ENCODE measurements at places on chromosomes 2 and 18.

- no peak for DNase-seq
Observed at GRCh38 chr18:79608535-79608934, 71.1 kb upstream of the CTDP1 start.

GRCh38 chr2:80009211-80009610 is 295.3 kb downstream of the LRRTM1 start:
- no peak for DNase-seq

DNA sequence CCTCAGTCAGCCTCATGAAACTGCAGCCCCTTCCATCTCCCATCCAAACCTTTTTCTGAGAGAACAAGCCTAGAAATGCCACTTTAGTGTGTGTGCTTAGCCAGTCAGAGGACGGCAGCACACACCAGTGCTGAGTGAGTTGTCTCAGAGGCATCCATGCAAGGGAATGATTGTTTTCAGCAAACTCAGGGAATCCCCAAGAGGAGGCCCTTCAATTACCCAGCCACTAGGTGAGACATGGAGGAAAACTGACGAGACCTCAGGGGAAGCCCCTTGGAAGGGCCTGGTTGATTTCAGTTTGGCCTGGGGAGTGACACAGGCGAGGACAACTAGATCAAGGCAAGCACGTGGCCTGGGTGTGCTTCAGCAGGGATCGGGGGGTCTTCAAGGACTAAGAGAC is 49.7 kb downstream of the APOB start:
- DNase-seq, result no peak

DNA sequence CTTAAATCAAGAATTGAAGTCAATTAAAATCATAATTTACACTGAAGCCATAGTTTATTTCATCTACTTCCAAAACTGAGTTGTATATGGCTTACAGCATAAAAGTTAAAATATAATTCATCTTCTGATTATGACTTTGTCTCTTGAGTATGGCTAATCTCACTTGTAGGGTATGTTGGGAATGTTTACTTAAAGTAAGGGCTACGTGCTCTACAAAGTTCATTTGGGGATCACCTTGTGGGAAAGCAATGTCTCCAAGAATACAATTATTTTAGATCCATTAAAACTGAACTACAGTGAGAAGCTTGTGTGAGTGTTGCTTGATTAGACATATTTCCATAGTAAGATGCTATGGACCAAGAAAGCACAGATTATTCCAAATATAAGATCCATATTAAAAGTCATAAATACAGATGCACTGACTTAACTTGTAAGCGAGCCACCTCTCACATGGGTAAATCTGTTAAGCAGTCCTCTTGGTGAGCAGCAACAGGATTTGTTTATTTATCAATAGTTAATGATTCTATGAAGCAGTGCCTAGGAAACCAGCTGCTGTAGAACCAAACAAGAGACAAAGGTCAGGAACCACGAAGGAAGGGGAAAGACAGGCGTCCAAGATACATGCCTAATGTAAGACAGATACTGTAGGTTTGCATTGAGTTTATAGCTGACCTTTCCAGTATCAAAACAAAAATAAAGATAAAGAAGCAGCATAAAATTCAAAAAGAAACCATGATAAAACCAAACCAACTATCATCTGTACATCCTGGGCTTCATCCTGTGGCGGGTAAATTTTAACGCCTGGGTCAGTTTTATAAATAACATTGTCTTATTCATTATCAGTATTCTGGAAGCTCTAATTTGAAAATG is 24.8 kb downstream of the DSG4 start:
- no peak for DNase-seq

DNA sequence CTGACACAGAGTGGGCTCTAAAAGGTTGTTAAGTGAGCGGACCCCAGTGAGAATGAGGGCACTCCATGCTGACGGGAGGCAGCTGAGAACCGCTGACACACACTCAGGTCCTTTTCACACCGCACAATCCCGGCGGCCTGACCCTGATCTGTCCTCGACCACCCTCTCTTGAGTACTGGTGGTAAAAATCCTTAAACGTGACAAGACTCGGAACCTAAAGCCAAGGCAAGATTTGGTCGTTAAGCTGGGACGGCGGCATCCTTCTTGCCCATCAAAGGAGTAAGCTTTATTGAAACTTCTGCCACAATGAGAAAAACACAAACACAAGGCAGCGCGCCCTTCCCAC is 569 bp downstream of the TMX3 start:
- no peak for DNase-seq

DNA sequence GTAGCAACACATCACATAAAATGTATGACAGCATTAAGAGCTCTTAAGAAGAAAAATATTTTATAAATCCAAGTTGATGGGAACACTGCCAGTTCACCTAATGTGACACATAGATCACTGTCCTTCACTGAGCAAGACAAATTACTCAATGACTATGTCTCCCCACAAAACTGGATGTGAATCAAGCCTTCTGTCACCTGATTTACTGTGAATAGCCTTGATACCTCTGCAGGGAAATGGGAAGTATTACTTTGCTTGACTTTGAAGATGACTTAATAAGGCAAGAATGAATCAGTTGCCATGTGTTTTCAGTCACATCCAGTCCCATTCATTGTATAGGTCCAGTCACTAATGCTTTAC is 94.6 kb downstream of the NYAP2 start:
- DNase-seq, result no peak

DNA sequence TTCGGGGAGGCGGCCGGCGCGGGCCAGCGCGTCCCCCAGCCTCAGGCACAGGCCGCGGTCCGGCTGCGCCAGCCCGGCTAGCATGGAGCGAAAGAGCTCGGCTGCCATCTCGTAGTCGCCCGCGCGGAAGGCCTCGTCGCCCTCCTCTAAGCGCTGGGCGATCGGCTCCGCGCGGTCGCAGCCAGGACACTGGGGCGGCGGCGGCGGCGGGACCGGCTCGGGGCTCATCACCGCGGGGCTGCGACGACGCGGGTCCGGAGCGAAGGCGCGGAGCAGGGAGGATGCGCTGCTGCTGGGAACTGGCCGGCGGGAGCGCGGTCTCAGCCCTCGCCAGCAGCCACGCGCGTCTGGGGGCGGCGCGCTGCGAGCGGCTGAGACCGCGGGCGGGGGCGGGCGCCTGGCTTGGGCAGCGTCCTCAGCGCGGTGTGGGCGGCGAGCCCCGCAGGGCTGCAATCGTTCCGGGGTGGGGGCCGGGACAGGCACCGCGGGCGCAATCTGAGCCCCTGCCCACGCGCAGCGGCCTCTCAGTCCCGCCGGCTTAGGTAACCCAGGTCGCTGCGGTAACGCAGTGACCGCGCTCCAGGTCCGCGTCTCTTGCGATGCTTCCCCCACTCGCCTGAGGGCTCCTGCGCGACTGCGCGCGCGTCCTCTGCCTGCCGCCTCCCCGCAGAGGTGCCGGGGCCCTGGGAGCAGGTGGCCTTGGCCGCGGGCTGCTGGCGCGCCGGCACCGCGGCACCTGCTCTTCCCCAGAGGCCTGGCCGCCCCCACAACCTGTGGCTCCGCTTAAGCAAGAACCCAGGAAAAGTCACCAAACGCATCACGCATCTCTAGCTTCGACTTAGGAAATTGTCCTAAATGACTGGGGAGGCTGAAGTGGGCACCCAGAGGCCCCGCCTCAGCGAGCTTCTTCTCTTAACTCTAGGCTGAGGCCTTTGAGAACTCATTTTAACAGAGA is at the start of gene LONRF2:
LONRF2 (minus strand) TSS at position 636 of the 955 bp plus-strand sequence; CDS start at position 228, 408 bp downstream.
- no peak for DNase-seq

DNA sequence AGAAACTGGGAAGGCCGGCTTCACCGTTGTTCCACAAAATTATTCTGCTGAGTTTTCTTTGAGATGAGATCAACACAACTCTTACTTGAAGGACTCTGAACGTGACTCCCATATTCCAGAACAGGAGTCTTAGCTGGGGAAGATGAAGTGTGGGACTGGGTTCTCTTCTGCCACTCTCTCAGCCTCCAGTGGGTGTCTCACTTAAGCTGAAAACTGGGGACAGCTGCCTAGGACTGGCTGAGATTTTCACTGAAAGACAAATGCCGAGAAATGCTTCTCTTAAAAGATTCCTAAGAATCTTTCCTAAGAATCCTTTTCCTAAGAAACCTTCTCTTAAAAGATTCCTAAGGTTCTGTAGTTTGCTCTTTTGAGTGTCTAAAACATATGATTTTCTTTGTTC is 156.6 kb upstream of the LHCGR start:
- DNase-seq, result no peak

GRCh38 chr2:104638190-104638858 is 215.6 kb upstream of the POU3F3 start:
- no peak for DNase-seq

- no peak for DNase-seq
Observed at GRCh38 chr2:24048769-24049484, 614 bp upstream of the FKBP1B start.

DNA sequence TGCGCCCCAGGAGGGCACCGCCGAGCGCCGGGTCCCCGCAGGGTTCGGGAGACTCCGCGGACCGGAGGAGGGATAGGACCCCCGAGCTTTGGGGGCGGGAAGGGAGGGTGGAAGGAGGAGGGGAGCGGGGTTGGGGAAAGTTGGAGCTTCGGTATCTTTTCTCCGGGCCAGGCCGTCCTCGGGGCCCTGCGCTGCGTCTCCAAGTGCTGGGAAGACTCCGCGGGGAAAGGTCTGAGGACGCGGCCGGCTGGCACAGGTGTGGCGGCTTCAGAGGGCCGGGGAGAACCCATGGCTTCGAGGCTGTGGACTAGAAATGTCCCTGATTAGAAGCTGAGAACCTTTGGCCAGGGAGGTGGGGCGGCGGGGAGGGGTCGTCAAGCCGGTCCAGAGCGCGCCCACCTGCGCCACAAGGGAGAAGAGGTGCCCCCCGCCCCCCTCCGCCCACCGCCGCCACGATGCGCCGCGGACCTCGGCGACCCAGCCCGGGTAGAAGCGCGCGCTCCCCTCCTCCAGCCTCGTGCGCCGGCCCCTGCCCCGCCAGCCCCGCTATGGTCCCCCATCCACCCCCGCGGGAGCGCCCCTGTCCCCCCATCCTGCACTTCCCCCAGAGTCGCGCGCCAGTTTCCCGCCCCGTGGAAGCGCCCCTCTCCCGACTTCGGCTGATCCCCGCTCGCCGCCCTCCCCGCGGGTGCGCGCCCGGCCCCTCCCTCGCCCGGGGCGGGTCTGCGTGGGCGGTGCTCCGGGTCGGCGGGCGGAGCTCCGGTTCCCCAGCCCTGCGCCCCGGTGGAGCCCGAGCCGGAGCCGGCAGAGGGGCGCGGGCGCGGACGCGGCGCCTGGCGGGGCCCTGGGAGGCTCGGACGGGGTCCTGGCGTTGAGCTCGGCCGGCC is at the start of gene SNTG2:
SNTG2 (plus strand) TSS at position 770 of the 887 bp plus-strand sequence. CDS start 148 bp downstream, outside the sequence.
- DNase-seq, result peak; percentile 40

- no peak for DNase-seq
Observed at GRCh38 chr2:88810017-88810416, 118.5 kb downstream of the RPIA start.

GRCh38 chr18:42781298-42781815 is 334.1 kb downstream of the RIT2 start:
- DNase-seq, result no peak

DNA sequence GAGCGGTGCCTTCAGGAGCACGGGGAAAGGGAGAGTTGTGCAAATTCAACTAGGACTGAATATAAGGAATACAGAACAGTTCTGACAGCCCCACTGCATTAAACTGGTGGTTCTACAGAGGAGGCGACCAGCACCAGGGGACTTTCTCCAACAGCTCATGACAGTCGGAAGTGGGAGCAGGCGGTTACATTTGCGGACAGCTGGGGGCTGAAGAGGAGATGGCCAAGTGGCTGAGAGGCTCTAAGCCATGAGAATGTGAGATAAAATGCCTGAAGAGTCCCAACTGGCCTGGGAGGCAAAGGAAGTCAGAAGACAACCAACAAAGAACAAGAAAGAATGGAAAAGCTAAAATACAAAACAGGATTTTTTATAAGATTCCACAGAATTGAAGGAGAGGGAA is 141.3 kb downstream of the L3MBTL4 start:
- no peak for DNase-seq

DNA sequence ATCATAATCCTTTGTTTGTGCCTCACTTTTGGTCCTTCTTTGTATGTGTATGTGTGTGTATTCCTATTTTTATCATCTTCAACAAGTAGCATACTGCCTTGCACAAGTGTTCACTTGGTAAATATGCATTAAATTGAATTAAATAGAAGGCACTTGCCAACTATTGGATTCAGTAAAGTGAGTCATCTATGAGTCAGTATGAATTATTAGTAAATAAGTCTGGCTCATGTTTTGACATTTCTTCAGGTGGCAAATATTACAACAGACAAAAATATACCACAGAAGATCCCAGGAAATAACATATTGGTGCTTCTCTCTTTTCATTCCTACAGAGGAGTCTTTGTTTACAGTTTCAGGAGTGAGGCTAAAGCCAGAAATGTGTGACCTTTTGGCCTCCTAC is 84.1 kb downstream of the CDK15 start:
- DNase-seq, result no peak

- no peak for DNase-seq
Observed at GRCh38 chr18:44474067-44474411, 206.6 kb upstream of the SETBP1 start.

GRCh38 chr2:157395811-157396210 is 48.1 kb downstream of the CYTIP start:
- DNase-seq, result no peak

DNA sequence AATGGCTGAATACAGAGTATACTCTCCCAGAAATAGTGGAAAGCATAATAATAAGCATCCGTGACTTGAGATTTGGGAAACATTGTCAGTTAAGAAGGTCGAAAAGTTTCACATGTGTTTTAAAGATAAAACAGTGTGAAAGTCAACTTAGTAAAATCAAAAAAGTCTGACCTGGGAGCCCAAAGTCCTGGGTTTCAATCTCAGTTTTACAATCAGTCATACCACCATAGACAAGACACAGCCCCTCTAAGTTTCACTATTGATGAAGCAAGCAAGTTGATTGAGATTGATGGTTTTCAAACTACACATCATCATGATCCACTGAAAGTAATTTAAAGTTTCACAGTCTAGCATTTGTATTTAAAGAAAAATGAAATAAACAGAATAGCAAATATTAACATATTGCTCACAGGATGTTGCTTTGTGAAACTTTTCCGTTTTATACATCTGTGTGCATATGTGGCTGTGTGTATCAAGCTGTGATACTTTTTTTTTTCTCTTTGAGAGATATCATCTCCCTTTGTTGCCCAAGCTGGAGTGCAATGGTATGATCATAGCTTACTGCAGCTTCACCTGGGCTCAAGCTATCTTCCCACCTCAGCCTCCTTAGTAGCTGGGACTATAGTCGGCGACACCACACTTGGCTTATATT is 71.1 kb downstream of the PIK3C3 start:
- DNase-seq, result no peak

- DNase-seq, result no peak
Observed at GRCh38 chr2:30424231-30424630, 22.8 kb upstream of the LCLAT1 start.

DNA sequence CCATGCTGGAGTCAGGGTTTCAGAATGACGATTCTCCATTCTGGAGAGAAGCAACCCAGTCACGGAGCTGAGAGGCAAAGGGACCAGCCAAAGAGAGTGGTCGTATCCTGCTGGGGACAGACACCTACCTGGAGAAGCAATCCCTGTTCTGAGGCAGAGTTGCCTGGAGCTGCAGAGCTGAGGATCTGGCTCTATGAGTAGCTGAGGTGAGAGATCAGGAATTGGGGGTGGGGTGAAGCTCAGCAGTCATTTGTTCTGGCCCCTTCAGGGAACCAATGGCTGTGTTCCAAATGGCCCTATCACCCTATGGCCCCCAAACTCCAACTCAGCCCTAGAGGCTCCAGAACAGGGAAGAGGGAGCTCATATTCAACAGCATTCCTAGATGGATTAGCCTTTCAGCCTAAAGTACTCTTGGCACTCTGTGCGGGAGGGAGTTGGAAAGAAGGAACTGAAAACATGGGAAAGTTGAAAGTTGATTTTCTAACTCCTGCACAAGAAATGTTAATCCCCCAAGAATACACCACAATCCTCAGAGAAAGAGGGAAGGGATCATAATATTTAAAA is 3.3 kb upstream of the ATRAID start:
- DNase-seq, result no peak

Measured in CD4-positive, alpha-beta T cell treated with Interleukin-10 for 1 hour (primary cell).